ENCODE measurements at places on chromosomes 2 and 18. TPM values are rescaled to one million over a fixed set of nuclear protein-coding genes. Genes with fewer than 3 reads are reported as not detected.

ANKRD53 gene
- 1.4 TPM for total RNA-seq

TRIM43 gene
- total RNA-seq: not detected

XDH gene
- not detected for total RNA-seq

CSRNP3 gene
- 4.8 TPM for total RNA-seq

GPR39 gene
- not detected for total RNA-seq

CNTNAP5 gene
- total RNA-seq: not detected

C2orf66 gene
- total RNA-seq: not detected

DSC2 gene
- 8.5 TPM for total RNA-seq

FBXO48 gene
- total RNA-seq: 2.3 TPM

FSIP2 gene
- total RNA-seq: 0.20 TPM

SERPINB4 gene
- total RNA-seq: not detected

SPC25 gene
- total RNA-seq: not detected

ZBTB14 gene
- 23.6 TPM for total RNA-seq

LYPD6 gene
- total RNA-seq: 1.0 TPM

IL36A gene
- not detected for total RNA-seq

FOSL2 gene
- total RNA-seq: 102 TPM

PTPN18 gene
- total RNA-seq: 108 TPM

GCKR gene
- total RNA-seq: 1.9 TPM

FARP2 gene
- 72.8 TPM for total RNA-seq

TLX2 gene
- total RNA-seq: not detected

DOCK10 gene
- total RNA-seq: 167 TPM

MALL gene
- 9.4 TPM for total RNA-seq

SYT4 gene
- total RNA-seq: not detected

DHRS9 gene
- total RNA-seq: 4.5 TPM

BOLL gene
- not detected for total RNA-seq

All from spleen (tissue), 13 donors.